Thyroid gland (tissue), 4 donors: ENCODE measurements at places on chromosomes 2 and 18. TPM values are rescaled to one million over a fixed set of nuclear protein-coding genes. Genes with fewer than 3 reads are reported as not detected.

The PAX8 gene
- 2,156 TPM for total RNA-seq

The POMC gene
- total RNA-seq = 11.8 TPM

The HOXD3 gene
- total RNA-seq = 0.75 TPM

The SOX11 gene
- not detected for total RNA-seq

The MRO gene
- 10.8 TPM for total RNA-seq

The SP100 gene
- total RNA-seq = 84.0 TPM

The ZNF516 gene
- total RNA-seq = 28.8 TPM

The CD8B2 gene
- total RNA-seq = not detected

The PID1 gene
- total RNA-seq = 49.7 TPM

The GAREM2 gene
- 2.8 TPM for total RNA-seq

The WDR75 gene
- 42.5 TPM for total RNA-seq

The CFAP65 gene
- total RNA-seq = 0.78 TPM

The CAPN13 gene
- not detected for total RNA-seq

The SPDYA gene
- 2.3 TPM for total RNA-seq

DNA sequence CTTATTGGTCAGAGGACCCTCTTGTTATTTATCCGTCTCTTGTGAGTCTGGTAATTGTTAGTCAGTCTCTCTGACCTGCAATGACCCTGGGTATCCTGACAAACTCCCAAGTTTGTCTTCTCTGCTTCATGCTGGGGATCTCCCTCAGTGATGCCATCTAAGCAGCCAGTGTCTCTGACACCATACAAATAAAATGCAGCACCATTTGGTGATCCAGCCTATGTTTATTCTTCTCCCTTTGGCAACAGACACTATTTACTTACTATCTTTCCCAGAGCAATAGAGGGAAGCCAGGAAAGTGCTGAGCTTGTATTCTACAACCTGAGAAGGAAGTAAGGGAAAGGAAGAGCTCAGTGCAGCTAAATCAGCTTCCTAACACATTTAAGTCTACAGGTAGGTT is 15.9 kb downstream of the SERPINE2 start:
- DNase-seq = no peak

DNA sequence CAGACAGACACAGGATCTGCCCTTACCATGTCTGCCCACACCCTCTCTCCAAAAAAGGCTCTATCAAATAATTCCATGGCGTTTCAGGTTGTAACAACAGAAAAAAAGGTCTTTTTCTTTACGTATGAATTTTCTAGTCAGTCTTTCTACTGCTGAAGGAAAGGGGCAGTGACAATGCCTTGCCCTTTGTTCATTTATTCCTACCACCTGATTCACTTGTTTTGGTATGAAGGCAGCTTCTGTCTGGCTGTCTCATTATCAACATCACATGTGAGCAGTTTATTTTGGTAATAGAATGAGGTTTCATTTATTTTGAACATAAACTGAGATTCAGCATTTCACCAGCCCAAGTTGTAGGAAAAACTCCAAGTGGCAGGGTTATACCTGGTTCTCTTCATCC is 94.3 kb upstream of the KLF7 start:
- DNase-seq = no peak

GRCh38 chr2:165164201-165164600 is 39.6 kb downstream of the SCN3A start:
- no peak for DNase-seq

- no peak for DNase-seq
These were observed 105.3 kb downstream of the ZNF516 start for GRCh38 chr18:76389716-76390115.

DNA sequence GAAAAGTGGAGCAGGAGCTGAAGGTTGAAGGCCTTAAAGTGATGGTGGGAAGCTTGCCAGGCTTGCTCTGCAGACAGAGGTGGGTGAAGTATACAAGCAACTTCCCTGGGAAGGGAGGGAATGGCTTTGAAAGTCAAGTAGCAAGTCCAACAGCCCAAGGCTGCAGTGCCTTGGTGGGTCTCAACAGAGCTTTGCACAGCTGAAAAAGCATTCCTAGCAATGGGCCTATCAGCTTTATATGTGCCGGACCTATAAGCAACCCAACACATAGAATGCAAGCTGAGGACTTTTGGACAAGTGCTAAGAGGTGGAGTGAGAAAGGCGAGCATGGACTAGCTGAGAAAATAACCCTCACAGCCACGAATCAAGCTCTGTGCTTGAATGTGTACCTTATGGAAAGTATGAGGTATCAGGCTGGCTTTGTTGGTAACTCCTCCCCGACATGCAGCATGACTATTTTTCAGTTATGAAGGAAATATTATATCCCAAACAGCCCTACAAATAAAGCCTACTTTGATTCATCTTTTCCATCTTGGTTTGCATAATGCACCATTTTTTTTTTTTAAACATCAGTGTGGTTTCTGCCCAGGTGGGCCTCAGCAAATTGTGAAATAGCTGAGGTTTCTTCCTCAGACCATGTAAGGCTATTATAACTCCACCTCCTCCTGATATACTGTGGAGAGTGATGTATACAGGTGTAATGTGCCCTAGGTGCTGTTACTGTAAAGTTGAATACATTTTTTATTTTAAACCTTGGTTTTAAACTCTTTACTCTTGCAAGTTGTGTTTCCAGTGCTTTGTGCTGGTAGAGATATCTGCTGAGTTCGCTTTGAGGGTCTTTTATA is 241.4 kb upstream of the CXCR4 start:
- DNase-seq = no peak

DNA sequence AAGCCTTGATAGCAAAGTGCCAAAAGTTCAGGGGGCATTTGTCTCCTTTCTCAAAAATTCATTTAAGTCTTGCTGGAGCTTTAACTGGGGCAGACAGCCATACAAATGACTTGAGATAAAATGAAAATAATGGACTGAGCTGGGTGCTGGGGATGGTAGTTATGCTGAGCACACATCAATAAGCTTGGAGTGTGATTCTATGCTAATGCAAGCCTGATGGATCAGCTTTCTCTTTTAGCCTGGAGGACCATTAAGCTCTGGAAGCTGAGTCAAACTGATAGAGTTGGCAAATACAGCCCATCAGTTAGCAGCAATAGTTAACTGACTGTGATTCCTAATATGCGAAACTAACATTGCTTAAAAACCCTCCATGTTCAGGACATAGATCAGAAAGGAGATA is 98.0 kb downstream of the CAMKMT start:
- no peak for DNase-seq

- DNase-seq = no peak
These were observed 104.2 kb upstream of the PID1 start for GRCh38 chr2:229375251-229375650.

- DNase-seq = no peak
These were observed 103.7 kb upstream of the PXDN start for GRCh38 chr2:1847846-1848598.

- no peak for DNase-seq
These were observed 23.0 kb upstream of the BIN1 start for GRCh38 chr2:127129937-127130336.

GRCh38 chr2:25316101-25316500 is 25.6 kb downstream of the DNMT3A start:
- DNase-seq = no peak

GRCh38 chr2:58089081-58089480 is 42.5 kb downstream of the VRK2 start:
- no peak for DNase-seq

DNA sequence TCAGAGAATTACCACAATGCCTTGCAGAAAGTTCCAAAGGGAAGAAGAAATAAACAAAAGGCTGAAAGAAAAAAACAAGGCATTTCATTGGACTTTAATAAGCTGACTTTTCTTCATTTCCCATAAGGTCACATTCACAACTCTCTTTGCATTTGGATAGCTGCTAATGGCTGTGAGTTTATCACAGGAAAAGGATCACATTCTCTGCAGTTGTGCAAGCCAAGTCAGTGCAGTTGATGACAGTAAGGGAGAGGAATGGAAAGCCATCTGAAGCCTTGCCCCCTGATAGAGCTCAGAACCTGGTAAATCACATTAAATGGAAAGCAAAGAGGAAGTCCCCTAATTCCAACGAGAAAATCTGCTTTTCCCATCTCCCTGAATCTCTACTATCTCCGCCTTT is 950.6 kb downstream of the CNTNAP5 start:
- DNase-seq = no peak

- no peak for DNase-seq
These were observed 65.7 kb upstream of the SERPINE2 start for GRCh38 chr2:224104668-224105386.

DNA sequence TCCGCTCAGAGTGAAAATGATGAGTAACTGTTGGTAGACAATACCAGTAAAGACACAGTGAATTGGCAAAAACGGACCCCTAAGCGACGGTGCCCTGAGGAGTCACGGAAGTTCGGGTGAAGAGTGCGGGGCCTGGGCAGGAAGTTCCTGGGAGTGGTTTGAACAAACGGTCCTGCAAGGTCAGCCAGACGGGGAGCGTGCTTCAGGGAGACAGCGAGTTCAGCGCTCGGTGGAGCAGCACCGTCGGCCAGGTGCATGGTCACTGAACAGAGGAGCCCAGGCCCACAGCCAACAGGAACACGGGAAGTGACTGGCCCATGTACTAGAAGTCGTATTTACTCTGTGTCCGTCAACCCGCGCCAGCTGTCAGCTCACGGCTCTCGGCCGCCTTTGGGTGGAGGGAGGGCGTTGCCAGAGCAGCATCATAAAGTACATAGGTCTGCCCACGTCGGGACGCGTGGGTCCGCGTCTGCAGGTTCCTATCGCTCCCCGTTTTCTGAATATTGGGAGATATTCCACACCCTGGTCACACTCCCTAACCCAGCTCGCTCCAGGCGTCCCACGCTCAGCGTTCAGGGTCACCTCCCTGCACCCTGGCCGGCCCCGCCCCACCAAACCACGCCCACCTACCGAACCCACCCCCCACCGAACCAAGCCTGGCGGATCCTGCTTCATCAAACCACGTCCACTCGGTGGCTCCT is 75.6 kb upstream of the UXS1 start:
- peak; percentile 98 for DNase-seq

GRCh38 chr2:110934948-110935347 is 185.8 kb upstream of the BCL2L11 start:
- DNase-seq = no peak

DNA sequence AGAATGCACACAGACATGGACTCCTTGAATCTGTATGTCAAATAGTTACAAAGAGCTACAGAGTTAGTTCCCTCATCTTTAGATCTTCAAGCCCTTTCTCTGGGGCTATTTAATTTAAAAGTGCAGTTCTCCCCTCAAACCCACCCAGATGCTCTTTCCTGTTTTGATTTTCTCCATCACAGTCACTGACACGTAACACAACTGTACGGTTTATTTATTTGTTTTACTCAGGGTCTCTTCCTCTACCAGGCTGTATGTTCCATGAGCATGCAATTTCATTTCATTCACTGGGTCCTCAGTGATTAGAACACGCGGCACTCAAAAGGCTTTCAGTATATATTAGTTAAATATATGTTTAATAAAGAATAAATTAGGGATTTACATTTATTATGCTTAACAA is 94.7 kb downstream of the DOCK10 start:
- DNase-seq = no peak

- no peak for DNase-seq
These were observed 141.5 kb downstream of the WDSUB1 start for GRCh38 chr2:159144776-159145614.

- no peak for DNase-seq
These were observed 163.5 kb downstream of the MC4R start for GRCh38 chr18:60209042-60209441.

GRCh38 chr2:21759819-21760218 is 636.1 kb downstream of the TDRD15 start:
- no peak for DNase-seq

DNA sequence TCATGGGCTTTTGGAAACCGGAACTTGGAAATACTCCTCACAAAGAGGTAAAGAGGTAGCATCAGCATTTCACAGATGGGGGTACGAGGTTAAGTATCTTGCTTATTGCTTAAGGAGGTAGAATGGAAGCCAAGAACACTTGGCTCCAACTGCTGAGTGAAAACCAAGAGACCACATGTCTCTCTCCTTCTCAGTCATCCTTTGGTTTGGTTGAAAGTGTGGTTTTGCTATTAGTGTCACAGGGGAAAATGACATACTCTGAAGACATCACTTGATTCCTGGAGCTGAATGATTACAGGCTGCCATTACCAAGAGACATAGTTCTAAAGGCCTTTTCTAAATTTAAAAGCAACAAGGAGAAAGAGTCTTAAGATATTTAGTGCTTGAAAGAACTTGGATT is 41.5 kb downstream of the ANTXR1 start:
- DNase-seq = no peak

DNA sequence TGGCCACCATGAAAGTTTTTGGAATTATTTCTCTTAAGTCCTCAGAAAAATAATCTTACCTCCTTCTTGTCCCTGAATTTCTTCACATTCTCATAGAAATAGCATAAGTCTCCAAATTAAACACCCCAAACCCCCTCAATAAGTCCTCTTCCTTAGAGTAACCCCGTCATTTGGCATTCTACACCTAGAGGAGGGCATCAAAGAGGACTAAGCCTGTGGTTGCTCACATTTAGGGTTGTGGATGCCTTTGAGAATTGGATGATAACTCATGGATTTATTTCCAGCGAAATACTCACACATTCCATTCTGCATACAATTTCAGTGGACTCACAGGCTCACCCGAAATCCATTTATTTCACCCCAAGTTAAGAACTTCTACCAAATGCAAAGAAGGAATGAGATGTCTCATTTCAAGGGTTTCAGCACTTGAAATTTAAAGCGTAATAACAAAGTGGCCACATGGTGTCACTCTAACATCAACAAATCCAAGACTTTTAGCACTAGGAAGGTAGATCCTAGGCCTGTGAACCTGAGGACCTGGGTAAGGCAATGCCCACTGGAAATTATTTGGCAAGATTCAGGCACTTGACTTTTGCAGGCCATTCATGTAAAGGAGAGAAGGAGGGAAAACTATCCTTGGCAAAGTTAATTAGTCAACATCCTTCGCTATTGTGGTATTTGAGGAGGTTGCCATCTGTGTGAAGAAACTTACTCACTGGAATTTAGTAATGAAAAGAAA is 24.6 kb downstream of the DYTN start:
- peak; percentile 19 for DNase-seq

GRCh38 chr2:189583227-189584198 is 2.9 kb upstream of the SLC40A1 start:
- DNase-seq = no peak

DNA sequence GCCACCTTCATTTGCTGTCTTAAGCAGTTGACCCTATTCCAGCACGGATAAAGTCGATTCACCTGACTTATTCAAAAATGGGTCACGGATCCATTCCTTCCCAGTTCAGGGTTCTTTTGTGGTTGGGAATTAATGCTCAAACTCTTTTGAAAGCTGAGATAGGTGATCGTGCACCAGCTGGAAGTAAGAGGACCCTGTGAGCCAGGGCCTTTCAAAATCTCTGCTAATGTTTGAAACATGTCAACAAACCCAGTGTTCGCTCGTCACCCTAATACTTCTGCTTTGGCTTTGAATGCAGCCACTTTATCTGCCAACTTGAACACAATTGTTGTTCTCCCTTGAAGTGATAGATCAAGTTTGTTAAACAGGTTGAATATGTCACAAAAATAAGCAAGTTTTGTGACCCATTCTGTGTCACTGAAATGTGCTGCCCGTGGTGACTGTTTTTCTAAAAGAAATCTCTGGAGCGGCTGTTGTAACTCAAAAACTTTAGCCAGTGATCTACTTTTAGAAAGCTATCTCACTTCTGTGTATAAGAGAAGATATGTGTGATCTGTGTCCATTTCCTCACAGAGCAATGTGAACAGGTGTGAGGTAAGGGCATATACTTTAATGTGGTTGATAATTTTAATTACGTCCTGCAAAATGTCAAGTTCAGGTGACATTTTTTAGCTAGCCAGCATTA is 16.9 kb downstream of the HAT1 start:
- DNase-seq = no peak
